ENCODE measurements at places on chromosomes 12 and 14. TPM values are rescaled to one million over a fixed set of nuclear protein-coding genes. Genes with fewer than 3 reads are reported as not detected.

PLXNC1 gene
- total RNA-seq, result 11.6 TPM

EML5 gene
- 2.8 TPM for total RNA-seq

PIWIL1 gene
- 0.31 TPM for total RNA-seq

DNA sequence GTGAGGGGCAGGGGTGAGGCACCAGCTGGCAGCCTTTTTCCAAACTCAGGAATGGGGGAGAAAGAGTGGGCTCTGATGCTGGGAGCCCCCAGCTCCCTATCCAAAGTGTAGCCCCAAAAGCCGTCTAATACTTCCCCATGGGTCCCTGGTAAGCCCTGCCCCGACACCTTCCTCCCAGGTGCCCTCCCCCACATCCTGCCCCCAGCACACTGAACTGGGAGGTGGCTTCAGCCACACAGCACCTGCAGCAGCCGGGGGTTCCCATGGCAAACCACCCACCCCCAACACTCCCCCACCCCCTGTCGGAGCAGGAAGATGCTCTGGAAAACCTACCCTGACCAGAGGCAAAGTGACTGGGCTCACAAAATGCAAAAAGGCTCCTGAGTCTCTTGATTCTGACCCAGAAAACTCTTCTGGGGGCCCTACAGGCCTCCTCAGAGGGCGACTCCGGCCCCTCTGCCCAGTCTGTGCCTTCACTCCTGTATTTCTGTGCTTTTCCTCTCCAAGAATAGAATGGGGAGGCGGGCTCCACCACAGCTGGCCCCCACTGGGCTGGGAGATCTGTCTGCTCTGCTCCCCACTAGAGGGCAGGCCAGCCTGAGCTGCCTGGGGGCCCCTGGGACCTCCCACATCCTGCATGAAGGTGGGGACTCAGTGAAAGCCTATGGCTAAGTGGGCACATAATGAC is 81.6 kb downstream of the ITPK1 start:
- peak; percentile 73 for DNase-seq

DNA sequence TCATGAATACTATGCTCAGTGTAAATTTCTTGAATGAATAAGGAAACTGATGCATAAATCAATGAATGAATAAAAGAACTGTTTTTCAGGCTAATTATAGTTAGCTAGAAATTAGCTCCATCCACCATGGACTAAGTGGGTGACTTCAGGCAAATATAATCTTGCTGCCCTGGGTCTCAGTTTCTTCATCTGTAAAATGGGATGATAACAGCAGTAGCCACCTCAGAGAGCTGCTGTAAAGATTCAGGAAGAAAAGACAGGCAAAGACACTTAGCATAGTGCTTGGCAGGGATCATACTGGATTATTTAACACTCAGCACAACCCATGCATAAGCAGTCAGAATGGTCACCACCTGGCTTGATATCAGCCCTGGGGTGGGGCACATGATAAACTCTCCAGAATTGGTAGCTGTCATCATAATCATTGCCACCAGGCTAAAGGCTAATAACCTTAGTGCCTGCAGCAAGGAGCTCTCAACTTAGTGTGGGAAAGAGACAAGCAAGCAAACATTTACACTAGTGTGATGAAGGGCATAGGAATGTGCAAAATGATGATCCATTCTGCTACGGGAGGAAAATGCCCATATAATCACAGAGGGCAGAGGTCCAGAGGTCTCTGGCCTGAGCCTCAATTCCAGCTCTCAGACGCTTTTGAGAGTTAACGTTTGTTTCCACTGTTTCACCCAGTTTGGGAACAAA is 234.7 kb upstream of the TBX3 start:
- DNase-seq, result no peak

DNA sequence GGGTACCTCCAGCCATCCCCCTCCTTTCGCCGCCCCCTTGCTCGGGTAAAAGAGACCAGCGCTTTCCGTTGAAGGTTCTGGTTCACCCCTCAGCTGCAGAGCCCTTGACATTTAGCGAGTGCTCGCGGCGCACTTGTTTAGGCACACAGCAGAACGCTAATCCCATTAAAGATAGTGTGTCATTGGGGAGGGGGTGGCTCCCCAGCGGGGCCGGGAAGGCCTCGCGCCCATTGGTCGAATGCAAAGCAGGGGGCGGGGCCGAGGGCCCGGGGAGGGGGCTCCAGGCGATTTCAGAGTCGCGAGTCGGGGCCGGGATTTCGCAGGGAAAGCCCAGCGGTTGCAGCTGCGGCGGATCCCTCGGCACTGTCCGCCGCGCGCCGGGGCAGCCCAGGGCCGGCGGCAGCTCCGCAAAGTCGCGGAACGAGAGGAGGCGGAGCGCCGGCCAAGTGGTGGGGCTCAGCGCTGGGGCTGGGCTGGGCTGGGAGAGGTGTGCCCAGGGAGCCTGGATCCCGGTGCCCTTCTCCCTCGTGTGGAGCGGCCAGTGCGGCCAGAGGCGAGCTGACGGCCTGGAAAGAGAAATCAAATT is 122.9 kb downstream of the TSPAN9 start:
- DNase-seq, result peak; percentile 86
